ENCODE measurements at places on chromosomes 7 and 10.

GRCh38 chr7:128398016-128398840, 11.6 kb downstream of the IMPDH1 start:
- DNase-seq, result no peak
- H3K27ac ChIP-seq, result no peak overlapping the region
- H3K27me3 ChIP-seq, result no peaks in the 10 kb centered on the region
- no peak overlapping the region for H3K4me3 ChIP-seq
- H3K36me3 ChIP-seq, result peaks cover 48% of the 10 kb centered on the region

- H3K4me1 ChIP-seq, result peaks cover 14% of the 10 kb centered on the region
- H3K4me3 ChIP-seq, result no peak overlapping the region
- no peaks in the 10 kb centered on the region for H3K27me3 ChIP-seq
- H3K27ac ChIP-seq, result no peak overlapping the region
- H3K36me3 ChIP-seq, result peaks cover 3% of the 10 kb centered on the region
- no peak for DNase-seq
Observed at GRCh38 chr10:87636313-87636915, 23.3 kb upstream of the PAPSS2 start.

DNA sequence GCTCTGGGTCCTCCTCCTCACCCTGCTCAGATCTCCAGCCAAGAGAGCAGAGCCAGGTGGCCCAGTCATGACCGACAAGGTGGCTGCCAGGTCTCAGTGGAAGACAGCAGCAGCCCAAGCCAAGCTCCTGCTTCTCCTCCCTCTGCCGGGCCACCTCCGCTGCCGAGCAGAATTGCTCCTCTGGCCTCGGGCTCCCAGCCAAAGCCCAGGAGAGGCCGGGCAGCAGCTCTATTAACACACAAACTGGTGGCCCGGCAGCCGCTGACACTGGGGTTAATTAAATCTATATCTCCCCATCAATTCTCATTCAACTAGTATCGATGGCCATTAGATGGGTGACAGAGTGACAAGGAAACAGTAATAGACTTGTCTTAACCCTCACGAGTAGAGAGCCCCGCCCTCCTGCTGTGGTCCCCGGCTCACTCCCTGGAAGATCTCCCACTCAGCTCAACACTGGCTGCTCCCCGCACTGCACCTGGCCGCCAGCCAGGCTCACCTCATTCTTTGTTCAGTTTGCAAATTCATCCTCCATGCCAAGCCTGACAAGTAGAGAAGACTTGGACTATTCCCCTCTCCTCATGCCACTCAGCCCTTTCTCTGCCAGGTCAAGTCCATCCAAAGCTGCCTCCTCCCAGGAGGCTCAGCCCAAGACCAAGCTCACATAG, 74.1 kb upstream of the UNC5B start:
- H3K27ac ChIP-seq, result no peak overlapping the region
- no peaks in the 10 kb centered on the region for H3K36me3 ChIP-seq
- no peak for DNase-seq
- no peaks in the 10 kb centered on the region for H3K4me1 ChIP-seq
- no peak overlapping the region for H3K4me3 ChIP-seq

- H3K36me3 ChIP-seq, result peaks cover 4% of the 10 kb centered on the region
- no peak for DNase-seq
- H3K4me3 ChIP-seq, result no peak overlapping the region
- peaks cover 24% of the 10 kb centered on the region for H3K4me1 ChIP-seq
- peaks cover 30% of the 10 kb centered on the region for H3K27me3 ChIP-seq
Observed at GRCh38 chr7:27970350-27970749, 210.2 kb downstream of the JAZF1 start.

DNA sequence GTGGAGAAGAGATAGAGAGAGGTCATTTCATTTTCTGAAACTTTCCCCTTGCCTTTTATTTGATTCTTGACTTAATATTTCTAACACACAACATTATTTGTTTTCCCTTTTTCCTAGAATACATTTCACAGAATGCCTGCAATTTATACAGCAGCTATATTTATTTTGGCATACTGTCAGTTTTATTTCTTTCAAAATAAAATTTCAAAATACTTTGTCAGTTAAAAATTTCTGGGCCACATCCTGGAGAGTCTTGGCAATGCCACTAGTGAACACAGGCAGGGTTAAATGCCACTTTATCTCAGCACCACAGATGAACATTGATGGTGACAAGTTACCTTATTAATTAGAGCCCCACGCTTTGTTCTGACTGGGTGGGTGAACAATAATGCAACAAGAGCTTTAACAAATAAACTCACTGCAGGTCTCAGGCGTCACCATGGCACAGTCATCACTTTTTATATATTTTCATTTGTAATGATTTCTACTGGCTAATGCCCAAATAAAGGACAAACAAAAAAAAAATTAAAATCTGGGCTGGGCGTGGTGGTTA, 494.0 kb downstream of the KIF20B start:
- H3K4me1 ChIP-seq, result no peaks in the 10 kb centered on the region
- no peak for DNase-seq
- H3K36me3 ChIP-seq, result no peaks in the 10 kb centered on the region
- H3K4me3 ChIP-seq, result no peak overlapping the region

DNA sequence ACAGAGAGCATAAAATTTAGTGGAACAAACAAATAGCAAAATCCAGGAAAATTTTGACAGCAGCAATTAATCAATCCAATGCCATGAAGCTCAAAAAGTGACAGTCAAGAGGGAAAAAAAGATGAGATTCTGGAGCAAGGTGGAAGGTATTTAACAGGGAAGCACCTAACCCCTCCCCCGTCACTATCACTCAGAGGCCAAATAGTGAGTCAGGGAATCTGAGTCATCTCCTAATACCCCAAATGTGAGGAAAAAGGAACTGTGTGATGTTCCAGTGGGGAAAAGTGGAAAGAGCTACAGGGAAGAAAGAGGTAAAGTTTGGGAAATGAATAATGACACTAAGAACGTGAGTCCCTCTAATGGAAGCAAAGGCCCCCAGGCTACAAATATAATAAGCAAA, 113.2 kb upstream of the PHF14 start:
- H3K36me3 ChIP-seq, result no peaks in the 10 kb centered on the region
- DNase-seq, result no peak
- no peaks in the 10 kb centered on the region for H3K27me3 ChIP-seq
- H3K27ac ChIP-seq, result no peak overlapping the region
- H3K4me1 ChIP-seq, result no peaks in the 10 kb centered on the region

GRCh38 chr7:100583132-100584053, 2.5 kb downstream of the LRCH4 start:
- H3K36me3 ChIP-seq, result peaks cover 26% of the 10 kb centered on the region
- H3K4me3 ChIP-seq, result peak overlapping the region; percentile 98
- peaks cover 14% of the 10 kb centered on the region for H3K4me1 ChIP-seq
- H3K27ac ChIP-seq, result peak overlapping the region; percentile 97
- H3K27me3 ChIP-seq, result no peaks in the 10 kb centered on the region

DNA sequence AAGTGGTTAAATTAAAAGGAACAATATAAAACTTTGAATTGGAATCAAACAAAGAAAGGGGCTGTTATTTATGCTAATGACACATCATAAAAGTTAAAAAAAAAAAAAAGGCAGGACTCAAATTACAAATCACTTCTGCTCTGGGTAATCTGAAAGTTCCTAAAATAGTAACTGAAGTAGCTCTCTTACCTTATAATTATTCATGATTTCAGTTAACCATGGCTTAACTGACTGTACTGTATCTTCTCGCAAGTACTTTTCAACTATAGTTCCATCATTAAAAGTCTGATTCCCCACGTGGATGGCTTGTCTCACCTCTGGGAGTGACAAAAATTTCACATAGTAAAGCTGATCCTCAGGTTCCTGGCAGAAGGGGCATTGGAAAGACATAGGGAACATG, 82.5 kb downstream of the CPVL start:
- H3K27ac ChIP-seq, result no peak overlapping the region
- no peak for DNase-seq
- no peaks in the 10 kb centered on the region for H3K36me3 ChIP-seq
- H3K4me1 ChIP-seq, result no peaks in the 10 kb centered on the region
- no peak overlapping the region for H3K4me3 ChIP-seq
- H3K27me3 ChIP-seq, result peaks cover 2% of the 10 kb centered on the region

- no peak for DNase-seq
- peaks cover 14% of the 10 kb centered on the region for H3K4me1 ChIP-seq
- no peaks in the 10 kb centered on the region for H3K27me3 ChIP-seq
- H3K27ac ChIP-seq, result no peak overlapping the region
- H3K4me3 ChIP-seq, result no peak overlapping the region
Observed at GRCh38 chr7:12712236-12712635, 24.8 kb downstream of the ARL4A start.

GRCh38 chr7:7791523-7791922, 73.1 kb upstream of the RPA3 start:
- no peak overlapping the region for H3K4me3 ChIP-seq
- peaks cover 30% of the 10 kb centered on the region for H3K4me1 ChIP-seq
- H3K36me3 ChIP-seq, result peaks cover 17% of the 10 kb centered on the region

GRCh38 chr10:96407560-96408069, 48.8 kb upstream of the OPALIN start:
- H3K36me3 ChIP-seq, result no peaks in the 10 kb centered on the region
- no peak overlapping the region for H3K4me3 ChIP-seq
- no peaks in the 10 kb centered on the region for H3K4me1 ChIP-seq
- no peak overlapping the region for H3K27ac ChIP-seq
- peaks cover 19% of the 10 kb centered on the region for H3K27me3 ChIP-seq

- no peak for DNase-seq
- H3K27me3 ChIP-seq, result no peaks in the 10 kb centered on the region
- peaks cover 57% of the 10 kb centered on the region for H3K36me3 ChIP-seq
- peak overlapping the region; percentile 87 for H3K27ac ChIP-seq
- H3K4me3 ChIP-seq, result peak overlapping the region; percentile 84
- H3K4me1 ChIP-seq, result peaks cover 55% of the 10 kb centered on the region
Observed at GRCh38 chr7:140058517-140058916, 4.2 kb downstream of the PARP12 start.

- H3K27ac ChIP-seq, result peak overlapping the region; percentile 93
- H3K36me3 ChIP-seq, result peaks cover 32% of the 10 kb centered on the region
- no peak overlapping the region for H3K4me3 ChIP-seq
- peaks cover 16% of the 10 kb centered on the region for H3K4me1 ChIP-seq
Observed at GRCh38 chr10:132616996-132617736, 79.6 kb downstream of the INPP5A start.

DNA sequence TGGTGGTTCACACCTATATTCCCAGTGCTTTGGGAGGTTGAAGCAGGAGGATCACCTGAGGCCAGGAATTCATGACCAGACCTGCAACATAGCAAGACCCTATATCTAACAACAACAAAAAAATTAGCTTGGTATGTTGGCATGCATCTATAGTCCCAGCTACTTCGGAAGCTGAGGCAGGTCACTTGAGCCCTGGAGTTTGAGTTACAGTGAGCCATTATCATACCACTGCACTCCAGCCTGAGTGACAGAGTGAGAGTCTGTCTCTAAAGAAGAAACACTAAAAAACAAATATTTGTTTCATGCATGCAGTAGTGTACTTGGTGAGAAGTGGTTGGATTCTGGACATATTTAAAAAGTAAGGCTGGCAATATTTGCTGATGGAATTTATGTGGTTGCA, 198.1 kb downstream of the BBS9 start:
- DNase-seq, result no peak
- H3K36me3 ChIP-seq, result no peaks in the 10 kb centered on the region
- no peak overlapping the region for H3K27ac ChIP-seq
- no peak overlapping the region for H3K4me3 ChIP-seq

Measured in T-helper 2 cell treated with Interferon-gamma antibody and Interleukin-4, amounts not matched to agents 5 μg/mL and 100 μg/mL, for 36 hours (primary cell).